Fibroblast of skin of left biceps (primary cell): ENCODE measurements at places on chromosomes 3 and 15.

DNA sequence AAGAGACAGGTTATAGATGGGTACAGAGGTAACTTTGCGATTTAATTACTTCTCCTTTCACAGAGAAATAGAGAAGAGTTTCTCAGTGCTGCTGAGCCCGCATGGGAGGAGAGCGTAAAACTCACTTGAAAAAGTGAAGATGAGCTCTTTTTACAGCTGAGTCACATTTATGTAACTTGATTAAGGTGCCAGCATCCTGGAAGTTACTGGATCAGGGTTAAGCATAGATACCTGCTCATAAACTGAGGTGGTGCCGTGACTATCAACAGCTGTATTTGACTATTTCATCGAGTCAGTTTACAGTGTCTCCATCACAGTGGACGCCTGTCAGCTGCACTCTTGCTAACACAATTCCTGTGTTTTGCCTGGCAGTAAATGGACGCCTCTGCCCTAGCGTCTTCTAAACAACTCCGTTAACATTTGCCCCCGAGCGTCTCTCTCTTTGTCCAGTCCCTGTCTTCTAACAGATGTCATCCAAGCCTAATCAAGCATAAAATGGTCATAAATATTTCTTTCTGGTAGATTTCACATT lies 414.6 kb downstream of the FOXP1 start:
- no peak for DNase-seq

DNA sequence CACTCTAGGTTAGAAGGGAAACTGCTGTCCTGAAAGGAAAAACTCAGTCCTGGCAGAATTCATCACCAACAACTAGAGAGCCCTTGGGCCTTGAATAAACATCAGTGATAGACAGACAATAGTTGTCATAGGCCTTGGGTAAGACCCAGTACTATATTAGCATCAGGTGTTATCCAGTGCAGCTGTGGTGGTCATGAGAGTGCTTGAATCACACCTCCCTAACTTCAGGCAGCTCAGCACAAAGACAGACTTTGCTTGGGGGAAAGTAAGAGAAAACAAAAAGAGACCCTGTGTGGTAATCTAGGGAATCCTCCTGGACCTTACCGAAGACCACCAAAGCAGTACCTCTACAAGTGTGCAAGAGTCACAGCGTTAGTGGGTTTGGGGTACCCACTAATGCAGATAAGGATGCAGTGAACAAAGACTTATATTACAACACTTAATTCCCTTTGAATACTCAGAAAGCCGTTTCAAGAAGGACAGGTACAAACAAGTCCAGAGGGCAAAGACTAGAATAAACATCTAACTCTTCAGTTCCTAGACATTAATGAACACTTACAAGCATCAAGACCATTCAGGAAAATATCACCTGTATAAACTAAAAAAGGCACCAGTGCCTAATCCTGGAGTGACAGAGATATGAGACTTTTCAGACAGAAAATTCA lies 332.3 kb upstream of the EPHA3 start:
- no peak for DNase-seq

GRCh38 chr15:60821462-60822061 lies 342.6 kb upstream of the ICE2 start:
- DNase-seq = no peak

- no peak for DNase-seq
Observed at GRCh38 chr15:58506783-58507668, 75.2 kb downstream of the LIPC start.

GRCh38 chr15:38814891-38815290 lies 250.3 kb upstream of the RASGRP1 start:
- DNase-seq = no peak

GRCh38 chr15:22839046-22839695 lies 705 bp downstream of the NIPA2 start:
- no peak for DNase-seq

GRCh38 chr3:16290827-16291196 lies 25.8 kb downstream of the OXNAD1 start:
- no peak for DNase-seq

GRCh38 chr3:144241404-144241803 lies 269.8 kb downstream of the DIPK2A start:
- DNase-seq = no peak

DNA sequence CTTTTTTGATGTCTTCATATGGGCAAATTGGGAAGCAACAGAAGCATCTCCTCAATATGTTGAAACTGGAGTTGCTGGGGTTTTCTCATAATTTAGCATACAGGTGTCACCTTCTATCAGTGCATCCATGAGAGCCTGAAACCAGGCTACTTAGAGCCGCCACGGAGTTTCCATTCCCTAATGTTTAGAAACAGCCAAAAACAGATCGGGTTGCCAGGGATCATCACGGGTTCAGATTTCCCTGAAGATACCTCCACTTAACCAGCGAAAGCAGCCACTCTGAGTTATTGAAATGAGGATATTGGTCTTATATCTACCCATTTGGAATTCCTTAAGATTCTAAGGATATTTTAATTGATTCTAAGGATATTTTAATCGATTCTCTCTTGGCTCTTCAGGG lies 14.5 kb downstream of the TERB2 start:
- no peak for DNase-seq

- no peak for DNase-seq
Observed at GRCh38 chr3:67774676-67775075, 120.3 kb upstream of the SUCLG2 start.

DNA sequence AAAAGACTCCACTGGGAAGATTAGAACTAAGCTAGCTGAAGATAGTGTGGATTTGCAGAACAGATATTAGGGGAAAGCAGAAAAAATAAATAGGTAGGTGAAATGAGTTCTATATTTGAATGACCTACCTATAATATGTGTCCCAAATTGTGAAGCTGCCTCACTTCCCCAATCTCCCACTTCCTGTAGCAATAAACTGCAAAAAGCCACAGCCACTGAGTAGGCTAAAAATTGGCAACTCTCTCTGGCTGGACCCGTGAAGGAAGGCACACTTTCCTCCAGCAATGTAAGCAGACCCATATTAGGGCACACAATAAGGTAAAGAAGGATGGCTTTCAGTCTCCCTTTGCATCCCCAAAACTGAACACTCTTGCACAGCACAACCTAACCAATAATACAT lies 43.7 kb upstream of the NECTIN3 start:
- no peak for DNase-seq

DNA sequence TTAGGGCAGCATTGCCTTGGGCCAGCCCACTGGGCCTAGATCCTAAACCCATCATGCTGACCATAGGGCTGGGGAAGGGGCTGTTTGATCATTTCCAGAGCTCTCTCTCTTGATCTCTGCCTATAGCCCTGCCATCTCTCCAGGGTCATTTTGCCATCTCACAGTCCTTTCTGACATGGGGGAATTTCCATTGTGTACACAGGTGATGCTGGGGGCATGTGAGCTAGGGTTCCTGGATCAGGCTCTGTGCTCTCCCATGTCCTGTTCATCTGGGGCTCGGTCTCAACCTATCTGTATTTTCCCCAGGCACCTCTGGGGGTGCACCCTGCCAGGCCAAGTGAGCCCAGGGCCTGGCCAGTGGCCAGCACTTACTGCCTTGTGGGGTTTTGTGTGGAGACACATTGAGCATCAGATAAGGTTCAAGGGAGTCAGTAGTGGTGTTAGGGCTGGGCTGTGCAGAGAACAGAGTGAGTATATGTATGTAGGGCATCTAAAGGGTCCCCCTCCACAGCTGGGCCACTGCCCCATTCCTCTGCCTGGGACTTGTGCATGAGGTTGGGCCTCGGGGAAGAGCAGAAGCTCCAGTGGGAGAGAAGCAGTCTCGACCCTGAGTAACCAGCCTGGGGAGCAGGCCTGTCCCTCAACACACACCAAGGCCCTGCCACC lies 25.7 kb upstream of the APEH start:
- DNase-seq = no peak

DNA sequence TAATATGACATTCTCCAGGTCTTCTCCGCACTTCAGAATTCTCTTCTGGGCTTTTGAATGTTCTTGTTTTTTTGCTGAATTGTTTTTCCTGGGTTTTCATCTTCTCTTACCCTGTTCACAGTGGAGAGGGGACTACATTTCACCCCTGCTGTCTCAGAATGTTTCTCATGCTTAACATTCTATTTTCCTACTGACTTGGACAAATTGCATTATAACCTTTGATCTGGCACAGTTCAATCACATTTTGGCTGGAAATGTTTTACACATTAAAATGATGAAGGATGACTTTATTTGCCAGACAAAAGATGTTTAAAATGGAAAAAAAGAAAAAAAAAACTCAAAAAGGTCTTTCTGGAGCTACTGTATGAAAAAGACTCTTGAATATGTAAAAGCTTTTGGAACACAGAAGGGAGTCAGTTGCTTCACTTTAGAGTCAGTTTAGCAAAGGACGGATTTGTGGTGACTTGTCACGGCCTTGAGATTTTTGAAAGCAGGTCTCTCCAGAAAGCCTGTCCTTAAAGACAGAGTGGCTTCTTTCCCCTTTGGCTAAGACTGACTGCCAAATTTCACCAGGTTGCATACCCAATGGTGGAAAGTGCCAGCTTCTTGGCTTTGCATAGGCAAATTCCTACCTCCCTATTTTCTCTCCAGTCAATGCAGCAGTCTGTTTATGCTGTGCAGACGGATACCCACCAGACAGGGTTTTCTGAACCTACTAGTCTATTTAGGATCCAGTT lies 401.0 kb upstream of the TBL1XR1 start:
- no peak for DNase-seq

GRCh38 chr15:91400481-91400880 lies 300.4 kb downstream of the SV2B start:
- DNase-seq = no peak

DNA sequence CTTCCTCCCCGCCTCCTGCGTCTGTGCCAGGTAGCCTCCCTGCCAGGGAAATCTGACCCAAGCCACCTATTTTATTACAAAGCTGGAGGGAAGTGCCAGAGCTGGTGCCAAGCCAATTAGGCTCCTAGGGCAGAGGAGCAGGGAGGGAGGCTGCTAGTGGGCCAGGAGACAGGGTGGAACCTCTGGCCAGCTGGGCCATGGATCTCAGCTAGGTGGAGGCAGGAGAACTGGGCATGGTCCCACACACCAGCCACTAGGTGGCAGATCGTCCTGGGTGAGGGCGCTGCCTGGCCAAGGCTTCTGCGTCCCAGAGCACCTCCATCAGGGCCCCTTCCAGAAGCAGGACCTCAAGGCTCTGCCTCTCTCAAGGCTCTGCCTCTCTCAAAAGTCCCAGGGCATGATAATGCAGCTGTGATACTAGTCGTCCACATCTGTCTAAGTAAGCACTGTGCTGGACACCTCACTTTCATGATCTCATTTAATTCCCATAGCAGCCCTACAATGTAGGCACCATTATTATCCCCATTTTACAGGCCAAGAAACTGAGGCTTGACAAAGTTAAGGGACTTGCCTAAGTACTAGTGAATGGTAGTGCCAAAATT lies 4.5 kb upstream of the RFT1 start:
- peak; percentile 6 for DNase-seq

DNA sequence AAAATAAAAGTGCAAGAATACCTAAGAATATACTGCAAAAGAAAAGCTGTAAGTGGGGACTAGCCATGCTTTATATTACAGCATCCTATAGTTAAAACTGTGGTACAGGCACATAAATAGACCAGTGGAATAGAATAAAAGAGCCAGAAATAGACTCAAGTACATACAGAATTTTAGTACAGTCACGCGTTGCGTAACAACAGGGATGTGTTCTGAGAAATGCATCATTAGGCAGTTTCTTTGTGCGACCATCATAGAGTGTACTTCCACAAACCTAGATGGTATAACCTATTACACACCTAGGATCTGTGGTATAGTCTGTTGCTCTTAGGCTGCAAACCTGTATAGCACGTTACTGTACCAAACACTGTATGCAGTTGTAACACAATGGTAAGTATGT lies 61.8 kb downstream of the PCCB start:
- DNase-seq = no peak

DNA sequence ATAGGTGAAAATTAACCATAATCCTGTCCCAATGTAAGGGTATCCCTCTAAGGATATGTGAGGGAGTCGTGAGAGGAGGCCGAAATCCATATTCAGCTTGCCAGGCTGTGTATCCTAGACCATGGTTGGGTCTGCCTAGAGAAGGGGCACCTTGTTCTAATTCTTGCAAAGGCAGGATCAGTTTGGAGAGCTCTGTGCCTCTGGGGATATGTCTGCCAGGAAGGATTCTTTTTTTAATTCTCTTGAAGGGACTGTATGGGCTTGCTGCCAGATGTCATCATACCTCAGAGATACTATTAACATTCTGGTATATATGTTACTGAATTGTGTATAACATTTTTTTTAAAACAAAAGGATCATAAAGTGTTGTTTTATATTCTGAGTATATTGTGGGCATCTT lies 2.4 kb downstream of the ATP1B3 start:
- peak; percentile 11 for DNase-seq

GRCh38 chr3:28972921-28973320 lies 307.9 kb upstream of the RBMS3 start:
- DNase-seq = no peak

DNA sequence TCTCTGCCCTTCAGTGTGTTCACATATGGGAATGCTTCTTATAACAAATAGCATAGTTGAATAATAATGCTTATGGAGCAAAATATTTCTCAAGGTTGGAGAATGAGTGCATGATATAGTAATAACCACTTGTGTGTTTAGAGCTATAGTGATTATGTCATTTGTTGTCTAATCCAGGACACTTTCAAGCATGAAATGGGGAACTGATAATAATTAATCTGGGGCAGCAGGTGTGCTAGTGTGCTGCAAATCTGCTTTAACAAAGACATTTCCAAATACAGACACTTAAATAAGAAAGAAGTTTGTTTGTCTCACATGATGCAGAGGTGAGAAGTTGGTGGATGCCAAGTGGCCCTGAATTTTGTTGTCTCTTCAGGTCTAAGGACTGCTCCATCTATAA lies 579.3 kb upstream of the GRM7 start:
- no peak for DNase-seq

DNA sequence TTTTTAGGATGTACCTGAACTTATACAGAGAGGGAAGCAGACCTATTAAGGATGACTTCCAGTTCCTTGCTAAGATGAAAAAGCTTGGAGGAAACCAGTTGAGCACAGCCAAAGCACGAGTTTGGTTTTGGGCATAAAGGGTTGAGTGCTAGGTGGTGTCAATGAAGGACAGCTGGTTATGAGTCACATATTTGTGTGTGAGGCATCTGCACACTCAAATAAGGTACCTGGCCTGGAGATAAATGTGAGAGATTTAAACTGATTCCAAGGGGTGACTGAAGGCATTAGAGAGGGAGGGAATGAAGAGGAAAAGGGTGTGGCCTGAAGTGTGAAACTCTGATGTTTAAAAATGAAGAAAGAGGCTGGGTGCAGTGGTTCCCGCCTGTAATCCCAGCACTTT lies 486.7 kb downstream of the DIPK2A start:
- DNase-seq = no peak

GRCh38 chr15:91289324-91289723 lies 189.3 kb downstream of the SV2B start:
- no peak for DNase-seq

DNA sequence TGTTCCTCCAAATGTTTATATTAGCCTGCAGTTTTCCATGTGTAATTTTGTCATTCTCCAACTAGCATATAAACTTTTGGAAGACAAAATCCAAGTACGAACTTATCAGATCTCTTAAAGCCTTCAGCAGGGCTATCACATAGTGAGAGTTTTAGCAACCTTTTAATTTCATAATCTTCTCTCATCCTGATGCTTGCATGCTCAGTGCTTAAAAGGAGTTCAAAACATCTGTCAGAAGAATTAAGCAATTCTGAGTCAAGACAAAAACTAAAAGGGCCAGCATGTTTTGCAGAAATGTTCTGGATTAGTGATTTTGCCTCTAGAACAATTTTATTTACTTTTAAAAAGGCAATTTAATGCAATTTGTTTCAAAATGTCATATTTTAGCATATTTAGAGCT lies 73.4 kb upstream of the SLC2A2 start:
- DNase-seq = no peak
